Esophagus squamous epithelium (tissue), 5 donors: ENCODE measurements at places on chromosomes 2 and 18. TPM values are rescaled to one million over a fixed set of nuclear protein-coding genes. Genes with fewer than 3 reads are reported as not detected.

GRCh38 chr2:58633613-58634365 lies 392.7 kb upstream of the FANCL start:
- no peaks in the 10 kb centered on the region for H3K27me3 ChIP-seq
- H3K4me1 ChIP-seq, result no peaks in the 10 kb centered on the region
- no peak overlapping the region for H3K4me3 ChIP-seq
- no peak overlapping the region for H3K27ac ChIP-seq
- H3K36me3 ChIP-seq, result no peaks in the 10 kb centered on the region

DNA sequence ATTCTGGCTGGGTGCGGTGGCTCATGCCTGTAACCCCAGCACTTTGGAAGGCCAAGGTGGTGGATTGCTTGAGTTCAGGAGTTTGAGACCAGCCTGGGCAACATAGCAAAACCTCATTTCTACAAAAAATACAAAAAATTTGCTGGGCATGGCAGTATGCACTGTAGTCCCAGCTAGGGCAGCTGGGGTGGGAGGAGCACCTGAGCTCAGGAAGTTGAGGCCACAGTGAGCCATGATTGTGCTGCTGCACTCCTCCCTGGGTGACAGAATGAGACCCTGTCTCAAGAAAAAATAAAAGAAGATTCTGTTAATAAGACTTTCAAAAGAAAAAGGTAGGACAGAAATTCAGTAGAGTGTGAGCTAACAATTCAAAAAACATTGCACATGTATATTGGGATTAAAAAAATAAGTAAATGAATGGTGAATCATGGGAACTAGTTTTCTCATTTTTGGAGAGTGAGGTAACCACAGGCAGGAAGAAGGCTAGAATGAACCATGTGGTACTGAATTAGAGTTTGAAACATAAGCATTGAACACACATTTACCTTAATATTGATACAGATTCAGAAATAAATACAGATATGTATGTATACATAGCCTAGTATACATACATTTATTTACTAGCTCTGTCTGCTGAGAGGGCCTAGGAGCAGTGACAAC lies 53.5 kb downstream of the NCOA1 start:
- DNase-seq, result no peak
- H3K4me3 ChIP-seq, result no peak overlapping the region
- H3K27me3 ChIP-seq, result no peaks in the 10 kb centered on the region
- H3K27ac ChIP-seq, result no peak overlapping the region
- H3K36me3 ChIP-seq, result no peaks in the 10 kb centered on the region

GRCh38 chr2:213036836-213037235 lies 114.6 kb downstream of the IKZF2 start:
- no peak overlapping the region for H3K27ac ChIP-seq
- no peak for DNase-seq
- H3K27me3 ChIP-seq, result no peaks in the 10 kb centered on the region
- H3K36me3 ChIP-seq, result peaks cover 45% of the 10 kb centered on the region
- H3K4me1 ChIP-seq, result no peaks in the 10 kb centered on the region
- no peak overlapping the region for H3K4me3 ChIP-seq

DNA sequence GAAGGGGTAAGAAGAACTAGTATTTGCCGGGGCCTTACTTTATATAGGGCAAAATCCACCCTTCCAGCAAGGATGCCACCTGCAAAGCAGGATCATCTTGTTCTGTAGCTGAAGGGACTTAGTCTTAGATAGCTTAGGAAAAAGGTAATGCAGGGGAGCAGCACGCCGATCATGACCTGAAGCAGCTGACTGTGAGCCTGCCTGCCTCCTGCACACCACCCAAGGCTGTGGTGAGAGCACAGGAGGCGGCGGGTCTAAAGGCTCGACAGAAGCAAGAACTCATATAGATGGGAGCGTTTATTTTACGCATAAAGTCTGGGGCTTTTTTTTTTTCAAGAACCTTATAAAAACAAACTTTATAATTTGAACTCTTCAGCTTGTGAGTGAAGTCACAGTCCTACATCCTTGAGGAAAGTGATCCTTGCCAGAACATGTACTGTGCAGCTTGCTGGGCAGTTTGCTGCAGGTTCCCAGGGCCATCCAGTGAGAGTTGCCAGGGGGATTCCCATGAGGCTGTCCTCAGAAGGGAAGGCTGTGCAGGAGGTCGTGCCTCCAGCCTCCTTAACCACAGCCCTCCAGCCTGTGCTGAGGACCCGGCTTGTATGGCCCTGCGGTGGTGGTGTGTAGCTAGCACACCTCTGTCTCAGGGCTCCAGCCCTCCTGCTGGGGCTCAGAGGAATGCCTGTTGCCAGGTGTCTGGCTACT lies 92.1 kb downstream of the RNF144A start:
- no peaks in the 10 kb centered on the region for H3K36me3 ChIP-seq
- no peaks in the 10 kb centered on the region for H3K27me3 ChIP-seq
- peaks cover 42% of the 10 kb centered on the region for H3K4me1 ChIP-seq
- H3K4me3 ChIP-seq, result no peak overlapping the region
- H3K27ac ChIP-seq, result no peak overlapping the region
- DNase-seq, result no peak

GRCh38 chr18:22447792-22448191 lies 30.1 kb upstream of the CTAGE1 start:
- DNase-seq, result no peak
- no peaks in the 10 kb centered on the region for H3K4me1 ChIP-seq
- H3K27ac ChIP-seq, result no peak overlapping the region
- no peaks in the 10 kb centered on the region for H3K27me3 ChIP-seq

DNA sequence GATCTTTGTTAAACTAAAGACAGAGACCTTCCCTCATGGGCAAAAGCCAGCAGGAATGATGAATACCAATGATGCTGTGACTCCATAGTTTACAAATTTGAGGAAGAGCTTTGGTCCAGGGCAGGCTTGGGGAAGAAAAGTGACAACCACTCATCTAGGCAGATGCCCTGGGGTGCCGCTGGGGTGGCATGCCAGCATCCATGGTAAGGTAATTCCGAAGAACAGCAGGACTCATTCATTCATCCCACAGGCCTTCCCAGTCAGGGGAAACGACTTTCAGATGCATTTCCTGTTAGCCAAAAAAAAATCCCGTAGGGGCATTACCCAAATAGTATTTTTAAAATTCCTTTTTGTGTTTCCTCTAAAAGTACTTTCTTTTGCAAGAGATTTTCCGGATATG lies 180.7 kb upstream of the SERPINE2 start:
- no peaks in the 10 kb centered on the region for H3K27me3 ChIP-seq
- H3K4me3 ChIP-seq, result no peak overlapping the region
- no peaks in the 10 kb centered on the region for H3K4me1 ChIP-seq
- no peak for DNase-seq
- H3K36me3 ChIP-seq, result no peaks in the 10 kb centered on the region

DNA sequence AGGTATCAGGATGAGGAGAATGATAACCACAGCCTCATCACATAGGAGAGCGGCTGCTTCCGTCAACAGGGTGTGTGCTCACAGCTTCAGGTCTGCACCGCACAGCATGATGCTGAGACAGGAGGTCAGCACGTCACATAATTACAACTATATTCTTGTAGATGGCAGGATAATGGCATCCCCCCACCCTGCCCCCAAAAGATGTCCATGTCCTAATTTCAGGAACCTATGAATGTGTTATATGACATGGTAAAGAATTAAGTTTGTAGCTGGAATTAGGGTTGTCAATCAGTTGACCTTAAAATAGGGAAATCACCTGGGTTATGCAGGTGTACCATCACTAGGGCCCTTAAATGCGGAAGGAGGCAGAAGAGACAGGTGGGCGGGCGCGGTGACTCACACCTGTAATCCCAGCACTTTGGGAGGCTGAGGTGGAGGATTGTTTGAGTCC lies 73.9 kb downstream of the ARL4C start:
- H3K27me3 ChIP-seq, result no peaks in the 10 kb centered on the region
- H3K4me3 ChIP-seq, result no peak overlapping the region
- no peaks in the 10 kb centered on the region for H3K36me3 ChIP-seq
- peak overlapping the region; percentile 62 for H3K27ac ChIP-seq

DNA sequence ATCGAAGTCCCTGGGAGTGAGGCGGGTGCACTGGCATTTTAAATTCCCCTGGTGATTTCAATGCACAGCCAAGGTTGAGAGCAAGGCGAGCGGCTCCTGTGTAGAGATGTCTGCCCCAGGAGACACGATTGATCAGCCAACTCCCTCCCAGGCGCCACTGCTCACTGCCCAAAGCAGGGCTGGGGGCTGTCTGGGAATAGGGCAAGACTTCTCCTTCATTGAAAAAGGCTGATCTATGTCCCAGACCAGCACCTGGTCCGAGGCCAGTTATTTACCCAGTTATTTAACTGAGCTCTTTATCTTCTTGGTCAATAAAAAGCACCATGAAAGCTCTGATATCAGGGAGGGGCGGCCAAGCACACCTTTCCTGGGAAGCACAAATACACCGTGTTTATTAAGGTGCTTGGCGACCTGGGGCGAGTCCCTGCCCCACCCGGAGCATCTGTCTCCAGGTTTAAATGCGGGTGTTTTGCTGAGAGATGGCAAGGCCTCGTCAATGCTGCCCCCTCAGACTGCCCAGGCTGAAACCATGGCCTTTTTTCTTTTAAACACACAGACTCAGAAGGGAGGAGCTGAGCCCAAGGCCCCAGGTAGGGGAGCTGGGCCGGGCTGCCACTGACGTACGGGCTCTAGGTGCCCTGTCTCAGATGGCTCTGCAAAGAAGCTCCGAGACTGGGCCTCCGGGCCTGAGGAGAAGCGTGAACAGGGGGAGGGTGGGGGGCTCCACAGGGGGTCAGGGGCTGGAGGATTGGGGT lies 73.9 kb upstream of the HPCAL1 start:
- no peaks in the 10 kb centered on the region for H3K4me1 ChIP-seq
- no peaks in the 10 kb centered on the region for H3K36me3 ChIP-seq
- no peak overlapping the region for H3K4me3 ChIP-seq
- H3K27ac ChIP-seq, result no peak overlapping the region

DNA sequence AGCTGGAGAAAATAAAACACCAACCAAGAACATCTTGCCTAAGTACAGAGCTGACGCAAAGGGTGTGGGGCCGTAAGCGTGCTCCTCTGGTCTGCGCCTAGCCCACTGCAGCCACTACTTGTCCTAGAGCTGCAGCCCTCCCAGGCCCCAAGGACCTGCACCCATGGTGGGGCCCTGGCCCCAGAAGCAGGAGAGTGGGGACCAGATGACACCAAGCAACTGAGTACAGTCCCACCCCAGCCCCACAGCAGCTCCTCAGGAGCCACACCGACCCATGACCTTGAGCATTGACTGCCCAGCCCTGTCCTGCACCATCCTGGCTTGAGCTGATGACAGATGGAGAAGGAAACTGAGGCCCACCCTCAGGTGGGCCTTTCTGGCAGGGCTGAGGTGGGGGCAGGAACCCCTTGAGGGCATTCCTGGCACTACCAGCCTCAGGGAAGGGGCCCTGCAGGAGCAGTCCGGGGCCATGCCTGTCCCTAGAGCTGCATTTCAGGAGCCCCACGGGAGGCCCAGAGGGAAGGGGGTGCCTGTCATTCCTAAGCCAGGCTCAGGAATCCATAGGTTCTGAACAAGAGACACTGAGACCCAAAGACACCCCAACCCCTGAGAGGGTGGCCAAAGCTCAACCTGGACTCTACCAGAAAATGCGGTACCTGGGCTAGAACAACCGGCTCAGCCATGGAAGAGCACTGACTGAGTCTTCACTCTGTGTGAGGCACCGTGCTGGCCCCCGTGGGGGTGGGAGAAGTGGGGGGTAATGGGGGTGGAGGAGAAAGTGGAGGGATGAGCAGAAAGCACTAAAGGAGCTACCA lies 4.9 kb downstream of the KIF1A start:
- no peak overlapping the region for H3K27ac ChIP-seq
- peaks cover 15% of the 10 kb centered on the region for H3K27me3 ChIP-seq
- no peak overlapping the region for H3K4me3 ChIP-seq
- no peaks in the 10 kb centered on the region for H3K36me3 ChIP-seq

- no peaks in the 10 kb centered on the region for H3K4me1 ChIP-seq
- H3K27me3 ChIP-seq, result no peaks in the 10 kb centered on the region
- no peak overlapping the region for H3K4me3 ChIP-seq
- no peak overlapping the region for H3K27ac ChIP-seq
- DNase-seq, result no peak
Observed at GRCh38 chr18:990197-990596, 85.5 kb downstream of the ADCYAP1 start.

- H3K4me1 ChIP-seq, result peaks cover 62% of the 10 kb centered on the region
- peak overlapping the region; percentile 69 for H3K4me3 ChIP-seq
- DNase-seq, result no peak
- peak overlapping the region; percentile 100 for H3K27ac ChIP-seq
- H3K27me3 ChIP-seq, result no peaks in the 10 kb centered on the region
Observed at GRCh38 chr2:24077879-24078278, 1.8 kb upstream of the SF3B6 start.

DNA sequence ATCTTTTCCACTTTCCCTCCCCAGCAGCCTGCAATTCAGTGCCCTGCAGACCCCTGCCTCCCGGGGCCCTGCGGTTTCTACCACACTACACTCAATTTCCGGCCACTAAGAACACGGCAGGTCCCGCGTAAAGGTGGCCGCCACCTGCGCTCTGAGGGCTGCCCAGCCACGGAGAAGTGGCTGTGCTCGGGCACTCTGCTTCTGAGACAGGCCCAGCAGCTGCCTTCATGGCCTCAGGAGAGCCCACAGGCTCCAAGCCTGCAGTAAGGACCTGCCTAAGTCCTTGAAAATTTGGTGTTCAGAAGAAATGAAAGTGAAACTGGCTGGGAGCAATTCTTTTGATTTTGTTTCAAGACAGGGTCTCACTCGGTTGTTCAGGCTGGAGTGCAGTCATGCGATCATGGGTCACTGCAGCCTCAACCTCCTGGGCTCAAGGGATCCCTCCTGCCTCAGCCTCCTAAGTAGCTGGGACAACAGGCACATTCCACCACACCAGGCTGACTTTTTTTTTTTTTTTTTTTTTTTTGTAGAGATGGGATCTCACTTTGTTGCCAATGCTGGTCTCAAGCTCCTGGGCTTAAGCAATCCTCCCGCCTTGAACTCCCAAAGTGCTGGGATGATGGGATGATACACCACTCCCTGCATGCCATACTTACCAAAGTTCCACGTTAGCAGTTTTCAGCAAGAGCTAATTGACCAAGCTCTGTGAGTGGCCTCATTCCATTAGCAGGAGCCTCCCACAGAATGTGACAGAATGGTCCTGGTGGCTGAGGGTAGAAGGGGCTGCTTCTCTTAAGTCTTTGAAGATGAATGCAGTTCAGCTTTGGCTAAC lies 14.6 kb upstream of the ALPP start:
- peaks cover 15% of the 10 kb centered on the region for H3K27me3 ChIP-seq
- H3K36me3 ChIP-seq, result no peaks in the 10 kb centered on the region
- DNase-seq, result no peak
- no peak overlapping the region for H3K27ac ChIP-seq
- H3K4me3 ChIP-seq, result no peak overlapping the region

DNA sequence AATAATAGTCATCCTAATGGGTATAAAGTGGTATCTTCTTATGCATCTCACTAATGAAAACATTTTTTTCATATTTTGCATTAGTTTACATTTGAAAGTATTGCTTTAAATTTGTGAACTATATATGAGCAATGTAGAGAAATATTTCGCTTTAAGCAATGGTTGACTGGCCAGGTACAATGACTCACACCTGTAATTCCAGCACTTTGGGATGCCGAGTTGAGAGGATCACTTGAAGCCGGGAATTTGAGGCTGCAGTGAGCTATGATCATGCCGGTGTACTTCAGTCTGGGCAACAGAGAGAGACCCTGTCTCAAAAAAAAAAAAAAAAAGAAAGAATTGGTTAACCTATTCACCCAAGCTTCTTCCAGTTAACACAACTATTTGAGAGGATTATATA lies 15.1 kb downstream of the ZCCHC2 start:
- no peak overlapping the region for H3K4me3 ChIP-seq
- no peak overlapping the region for H3K27ac ChIP-seq
- peaks cover 27% of the 10 kb centered on the region for H3K36me3 ChIP-seq
- H3K4me1 ChIP-seq, result no peaks in the 10 kb centered on the region
- H3K27me3 ChIP-seq, result no peaks in the 10 kb centered on the region
- DNase-seq, result no peak

The C1D gene
- total RNA-seq, result 28.6 TPM

The ITPRID2 gene
- total RNA-seq, result 69.2 TPM

The SNTG2 gene
- total RNA-seq, result not detected

The SP100 gene
- 27.0 TPM for total RNA-seq

The PTPRN gene
- not detected for total RNA-seq

The CNTNAP5 gene
- not detected for total RNA-seq

The SERPINB7 gene
- total RNA-seq, result 0.21 TPM

The GKN2 gene
- not detected for total RNA-seq

The ABCG8 gene
- not detected for total RNA-seq
